ENCODE measurements at places on chromosomes 4 and X.
A peak's percentile ranks its signal among the peaks of the same experiment; 100 is the strongest.

GRCh38 chrX:154478728-154479622 lies at the start of gene LAGE3:
LAGE3 (minus strand) TSS chrX:154479281; CDS start chrX:154478915, 366 bp downstream.
- DNase-seq = peak; percentile 86

GRCh38 chr4:139690419-139690818 lies 24.8 kb downstream of the MGST2 start:
- no peak for DNase-seq

- DNase-seq = peak; percentile 87
Observed at GRCh38 chr4:47926667-47927258, 12.4 kb upstream of the NFXL1 start.

DNA sequence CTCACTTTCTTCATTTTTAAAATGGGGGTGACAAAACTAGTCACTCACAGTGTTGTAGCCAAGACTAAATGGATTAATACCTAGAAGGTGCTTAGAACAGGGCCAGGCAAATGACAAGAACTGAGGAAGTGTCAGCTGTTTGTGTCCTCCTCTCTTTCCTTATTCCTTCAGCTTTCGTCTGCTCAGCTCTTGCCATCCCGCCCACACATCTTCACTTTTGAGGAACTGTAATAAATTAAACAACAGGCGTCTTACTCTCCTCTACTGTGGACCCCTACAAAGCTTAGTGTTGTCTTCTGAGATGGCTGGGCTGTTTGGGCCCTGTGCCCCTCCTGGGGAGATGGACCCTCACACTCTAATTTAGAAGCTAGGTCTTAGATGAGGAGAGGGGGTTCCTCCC lies 2.7 kb downstream of the HPSE start:
- DNase-seq = no peak

DNA sequence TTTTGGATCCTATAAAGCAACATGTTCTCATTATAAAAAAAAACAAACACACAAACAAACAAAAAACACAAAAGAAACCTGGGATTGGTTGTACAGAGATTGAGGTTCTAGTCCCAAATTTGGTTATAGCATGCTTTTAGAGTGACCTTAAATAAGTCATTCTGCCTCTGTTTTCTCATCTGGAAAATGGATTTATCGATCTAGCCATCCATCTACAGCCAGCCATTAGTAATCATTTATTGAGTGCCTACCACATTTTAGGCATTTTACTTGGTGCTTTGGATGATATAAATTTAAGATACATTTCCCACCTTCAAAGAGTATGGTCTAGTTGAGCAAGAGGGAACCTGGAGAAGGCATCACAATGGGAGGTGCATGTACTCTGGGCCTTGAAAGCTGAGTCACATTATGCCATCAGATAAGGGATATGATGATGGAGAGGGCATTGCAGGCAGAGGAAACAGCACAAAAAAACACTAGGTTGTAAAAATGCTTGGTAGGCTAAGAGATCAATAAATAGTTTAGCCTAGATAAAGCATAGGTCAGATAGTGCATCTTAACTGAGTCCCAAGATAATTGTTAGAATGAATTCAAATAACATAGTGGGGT lies 91.4 kb downstream of the HEPH start:
- peak; percentile 1 for DNase-seq

DNA sequence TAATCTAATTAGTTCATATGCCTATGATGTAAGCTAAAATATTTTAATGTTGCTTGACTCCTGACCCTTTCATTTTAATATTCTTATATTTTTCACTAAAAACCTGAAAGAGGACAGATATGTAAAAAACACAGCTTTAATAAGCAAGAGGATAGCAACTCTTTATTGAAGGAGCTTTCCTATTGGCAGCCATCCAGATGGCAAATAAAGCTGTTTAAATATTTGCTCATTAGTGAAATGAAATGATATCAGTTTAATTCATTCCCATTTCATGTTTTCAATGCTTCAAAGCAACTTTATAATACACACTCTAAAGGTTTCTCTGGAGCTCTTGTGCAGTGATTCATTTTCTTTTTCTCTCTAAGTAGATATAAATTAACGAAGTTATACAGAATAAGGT lies 473.4 kb downstream of the PCDH7 start:
- DNase-seq = no peak

- DNase-seq = no peak
Observed at GRCh38 chrX:97605271-97605670, 721.6 kb downstream of the RPA4 start.

DNA sequence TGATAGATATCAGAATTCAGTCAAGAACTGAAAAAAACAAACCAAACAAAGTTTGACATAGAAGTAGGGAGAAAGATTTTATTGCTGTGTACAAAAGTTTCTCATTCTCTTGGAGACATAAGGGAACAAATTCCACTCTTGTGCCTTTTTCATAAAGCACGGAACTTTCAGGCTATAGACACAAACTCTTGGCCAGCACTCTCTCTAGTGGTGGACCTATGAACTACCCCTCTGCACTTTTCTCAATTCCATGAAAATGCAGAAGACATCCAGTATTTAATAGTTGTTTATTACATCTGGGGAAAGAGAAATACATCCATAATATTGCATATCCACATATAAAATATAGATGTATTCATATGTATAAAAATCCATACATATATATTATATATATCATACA lies 291.6 kb upstream of the HS3ST1 start:
- DNase-seq = peak; percentile 29

All from mesendoderm (in vitro differentiated cells).